ENCODE measurements at places on chromosomes 3 and 15.

GRCh38 chr3:100963041-100963440, 30.2 kb downstream of the ABI3BP start:
- DNase-seq = no peak

DNA sequence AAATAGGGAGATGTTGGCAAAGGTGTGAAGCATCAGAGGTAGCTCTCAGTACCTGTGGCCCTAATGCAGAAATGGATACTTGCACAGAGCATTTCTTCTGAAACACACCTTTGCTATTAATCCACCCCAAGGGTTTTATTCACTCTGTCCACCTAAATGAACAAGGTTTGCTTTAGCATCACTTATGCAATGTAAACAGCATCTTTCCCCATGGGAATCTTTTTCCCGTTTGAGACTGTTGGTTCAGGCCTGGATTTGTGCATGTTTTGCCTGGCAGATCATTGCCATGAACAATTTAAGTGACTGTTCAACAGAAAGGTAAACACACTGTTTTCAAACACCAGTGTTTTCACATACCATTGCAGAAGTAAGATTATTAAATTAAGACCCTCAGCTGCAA, 508.3 kb downstream of the SOX2 start:
- DNase-seq = no peak

- peak; percentile 60 for DNase-seq
Observed at GRCh38 chr3:44065311-44066094, 176.2 kb upstream of the TOPAZ1 start.

DNA sequence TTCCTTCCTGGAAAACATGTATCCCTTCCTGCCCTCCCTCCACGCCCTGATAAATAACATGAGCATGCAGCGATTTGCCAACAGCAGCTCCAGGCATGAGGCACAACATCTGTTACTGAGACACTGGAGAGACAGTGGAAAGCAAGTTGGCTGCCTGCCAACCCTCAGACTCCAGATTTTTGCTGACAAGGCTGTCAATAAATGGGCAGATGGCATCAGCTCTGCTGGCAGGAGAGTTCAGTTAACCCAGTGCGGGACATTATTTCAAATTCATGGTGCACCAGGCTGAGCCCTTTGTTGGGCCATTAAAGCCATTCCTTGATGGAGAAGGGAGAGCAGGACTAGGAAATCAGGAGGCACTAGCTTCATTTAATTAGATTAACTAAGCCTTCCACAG, 293.3 kb downstream of the MEX3B start:
- no peak for DNase-seq

DNA sequence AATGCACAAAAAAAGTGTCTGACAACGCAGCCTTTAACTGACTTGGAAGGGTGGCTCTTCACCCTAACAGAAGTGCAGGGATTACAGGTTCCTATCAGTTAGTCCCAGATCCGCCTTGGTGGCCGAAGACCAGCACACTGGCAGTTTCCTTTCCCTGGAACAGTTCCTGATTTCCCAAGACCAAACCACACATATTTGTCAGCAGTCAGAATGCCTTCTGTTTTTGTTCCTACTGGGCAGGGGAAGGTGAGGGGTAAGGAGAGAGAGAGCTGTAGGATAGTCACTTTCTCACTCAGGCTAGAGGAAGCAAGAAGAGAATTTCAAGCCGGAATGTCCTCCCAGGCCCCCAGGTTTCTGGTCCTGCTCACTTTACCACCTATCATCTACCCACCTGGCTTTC, 9.2 kb downstream of the CXCR6 start:
- DNase-seq = no peak

- DNase-seq = no peak
Observed at GRCh38 chr3:99741588-99741987, 76.1 kb upstream of the CMSS1 start.

GRCh38 chr15:38563723-38564519, 693 bp downstream of the RASGRP1 start:
- DNase-seq = peak; percentile 30

DNA sequence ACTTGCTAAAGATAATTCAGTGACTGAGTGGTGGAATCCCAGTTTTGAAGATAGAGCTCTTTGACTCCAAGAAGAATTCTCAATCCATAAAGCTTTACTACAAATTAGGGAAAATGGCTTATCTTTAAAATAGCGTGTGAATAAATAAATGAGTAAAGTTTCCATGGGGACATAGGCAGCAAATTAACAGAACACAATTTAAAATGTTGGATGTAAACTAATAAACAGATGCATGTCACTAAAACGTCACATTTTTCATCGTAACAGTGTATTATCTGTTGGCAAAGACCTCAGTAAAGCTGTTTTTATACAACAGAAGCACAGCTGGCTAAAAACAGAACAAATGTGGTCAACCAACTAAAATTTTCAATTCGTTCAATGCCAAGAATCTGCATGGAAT, 913.9 kb upstream of the CFAP20DC start:
- no peak for DNase-seq

- peak; percentile 52 for DNase-seq
Observed at GRCh38 chr3:161851941-161852566, 355.4 kb downstream of the OTOL1 start.

GRCh38 chr15:83066034-83066733, 868 bp downstream of the BTBD1 start:
- no peak for DNase-seq

- DNase-seq = no peak
Observed at GRCh38 chr15:59344311-59344710, 28.4 kb downstream of the MYO1E start.

GRCh38 chr15:23033979-23034378, 5.4 kb downstream of the TUBGCP5 start:
- DNase-seq = no peak

DNA sequence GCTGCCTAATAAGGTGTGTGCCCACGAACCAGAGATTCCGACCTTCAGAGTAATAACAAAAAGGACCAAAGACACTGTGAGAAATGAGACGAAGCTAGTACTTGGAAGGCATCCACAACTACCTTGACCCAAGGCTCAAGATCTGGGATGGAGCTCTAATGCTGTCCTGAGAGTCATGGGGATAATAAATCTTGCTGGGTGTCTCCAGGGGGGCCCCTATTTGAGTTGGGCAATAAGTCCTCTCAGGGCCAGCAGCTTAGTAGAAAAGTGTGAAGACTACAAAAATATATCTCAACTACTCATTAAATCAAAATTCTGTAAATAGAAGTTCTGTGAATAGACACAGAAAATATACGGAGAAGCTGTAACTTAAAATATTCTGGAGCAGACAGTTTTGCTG, 2.9 kb upstream of the NDN start:
- no peak for DNase-seq

DNA sequence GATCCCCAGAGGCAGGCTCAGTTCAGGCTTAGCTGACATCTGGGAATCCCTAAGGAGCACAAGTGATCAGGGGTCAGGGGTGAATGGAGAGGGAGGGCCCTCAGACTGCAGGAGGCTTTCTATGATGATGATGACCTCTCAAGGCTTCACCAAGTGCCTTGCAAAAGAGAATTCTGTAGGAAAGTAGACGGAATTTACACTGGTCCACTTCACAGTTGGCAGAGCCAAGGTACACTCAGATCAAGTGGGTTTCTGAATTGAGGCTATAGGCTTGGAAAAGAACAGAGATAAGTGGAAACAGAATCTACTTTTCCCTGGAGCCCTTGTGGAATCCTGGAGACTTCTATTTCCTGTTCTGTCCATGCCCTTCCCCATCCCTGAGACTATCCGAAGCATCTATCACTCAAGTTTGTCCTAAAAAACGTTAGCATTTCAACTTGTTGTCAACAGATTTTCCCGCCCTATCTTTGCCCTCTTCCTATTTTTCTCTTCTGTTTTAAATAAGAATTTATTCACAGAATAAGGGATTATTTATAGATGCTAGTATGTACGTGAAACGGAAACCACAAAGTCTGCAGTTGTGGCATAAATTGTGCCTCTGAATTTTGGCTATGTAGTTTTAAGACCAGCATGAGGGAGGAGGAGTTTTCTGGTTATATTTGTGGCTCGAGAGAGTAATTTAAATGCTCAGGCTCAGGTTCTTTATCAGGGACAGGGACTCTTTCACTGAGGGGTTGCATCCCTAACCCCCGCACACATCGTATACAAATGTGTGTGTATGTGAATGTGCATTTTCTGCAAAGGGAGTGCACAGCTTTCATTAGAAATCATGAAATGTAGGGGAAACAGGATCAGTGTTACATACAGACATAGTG, 12.8 kb downstream of the GCSAM start:
- no peak for DNase-seq

DNA sequence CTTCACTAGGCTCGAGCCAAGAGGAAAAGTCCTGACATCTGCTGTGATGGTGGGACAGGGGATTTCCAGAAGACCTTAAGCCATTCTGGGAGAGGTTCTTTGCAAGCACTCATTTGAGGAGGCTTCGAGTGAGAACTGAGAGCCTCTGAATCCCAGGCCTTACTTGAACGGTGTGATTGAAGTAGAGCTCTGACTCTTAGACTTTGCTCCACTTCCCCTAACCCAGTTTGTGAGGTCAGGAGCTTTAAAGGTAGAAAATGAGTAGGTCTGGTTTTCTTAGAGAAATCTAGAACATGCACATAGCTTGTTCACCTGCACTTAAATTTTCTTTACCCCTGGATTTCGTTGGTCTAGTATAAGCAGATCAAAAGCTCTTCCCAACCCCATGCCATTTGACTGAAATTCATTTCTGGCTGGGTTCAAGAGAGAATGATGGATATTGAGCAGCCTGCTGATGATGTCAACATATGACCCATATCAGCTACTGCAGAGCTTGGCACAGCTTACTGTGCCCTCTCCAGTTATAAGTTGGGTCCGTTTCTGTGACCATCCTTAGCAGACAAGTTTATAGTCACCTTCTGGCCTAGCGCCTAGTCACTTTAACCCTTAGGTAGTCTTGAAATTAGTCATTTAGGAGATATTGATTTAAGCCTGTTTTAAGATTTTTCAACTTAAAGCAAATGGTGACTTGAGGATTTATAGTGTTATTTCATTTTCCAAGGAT, 229.2 kb upstream of the CHRM5 start:
- DNase-seq = no peak

DNA sequence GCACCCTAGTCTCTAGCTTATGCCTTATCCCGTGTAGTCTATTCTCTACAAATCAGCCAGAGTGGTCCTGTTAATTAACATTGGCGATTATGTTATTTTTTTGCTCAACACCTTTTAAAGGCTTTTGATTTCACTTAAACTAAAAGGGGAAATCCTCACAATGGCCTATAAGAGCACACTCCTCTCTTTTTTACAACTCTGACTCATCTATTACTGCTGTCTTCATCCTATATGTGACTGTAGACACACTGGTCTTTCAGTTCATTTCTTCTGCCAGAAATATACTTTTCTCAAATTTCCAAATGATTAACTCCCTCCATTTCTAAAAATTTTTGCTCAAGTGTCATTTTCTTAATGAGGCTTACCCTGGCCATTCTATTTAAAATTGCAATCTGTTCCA, 143.4 kb downstream of the NSUN3 start:
- DNase-seq = no peak

DNA sequence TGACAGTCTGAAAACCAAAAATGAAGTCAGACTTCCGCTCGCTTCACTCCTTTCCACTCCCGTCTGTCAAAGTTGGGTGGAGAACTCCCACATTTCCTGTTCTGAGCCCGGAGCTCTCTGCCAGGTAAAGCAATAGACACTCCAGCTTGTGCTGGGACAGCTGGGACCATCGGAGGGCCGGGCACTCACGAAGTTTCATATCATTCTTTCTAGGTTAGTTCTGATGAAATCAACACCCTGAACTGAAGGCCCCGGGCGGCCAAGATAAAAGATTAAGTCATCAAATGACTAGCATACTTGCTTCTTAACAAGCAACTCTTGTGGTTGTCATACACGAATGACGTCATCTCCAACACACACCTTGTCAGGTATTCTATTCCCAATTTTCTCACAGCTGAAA, 42.1 kb downstream of the MAGI1 start:
- DNase-seq = no peak

DNA sequence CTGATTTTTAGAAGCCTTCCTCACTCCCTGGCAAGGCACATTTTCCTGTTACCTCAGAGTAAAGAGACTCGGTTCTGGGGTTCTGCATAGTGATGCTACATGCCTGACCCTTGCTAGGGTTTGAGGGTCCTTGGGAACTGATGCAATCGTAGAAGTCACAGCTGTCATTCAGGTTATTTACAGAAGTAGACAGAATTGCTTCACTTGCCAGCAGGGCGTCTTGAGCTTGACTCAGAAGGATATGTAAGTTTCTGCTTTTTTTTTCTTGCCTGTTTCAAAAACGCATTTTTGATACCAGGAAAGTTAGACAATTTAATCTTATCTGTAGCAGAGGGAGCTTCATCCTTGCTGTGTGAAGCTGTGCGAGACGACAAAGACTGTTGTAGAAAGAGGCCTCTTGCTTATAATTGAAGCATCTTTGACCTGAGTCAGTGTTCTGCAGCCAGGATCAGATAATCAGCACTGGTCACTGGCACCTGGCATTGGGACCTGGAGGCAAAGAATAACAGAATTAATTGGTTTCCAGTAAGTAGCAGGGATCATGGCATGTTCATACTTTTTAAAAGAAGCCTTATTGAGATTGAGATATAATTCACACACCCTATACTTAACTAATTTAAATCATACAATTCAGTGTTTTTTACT, 24.8 kb downstream of the CACNA1D start:
- DNase-seq = no peak

GRCh38 chr15:31151301-31152233, 50.0 kb upstream of the TRPM1 start:
- no peak for DNase-seq

GRCh38 chr3:144053121-144053520, 81.5 kb downstream of the DIPK2A start:
- peak; percentile 77 for DNase-seq

GRCh38 chr3:196321162-196321561, 3.1 kb upstream of the DYNLT2B start:
- DNase-seq = no peak

DNA sequence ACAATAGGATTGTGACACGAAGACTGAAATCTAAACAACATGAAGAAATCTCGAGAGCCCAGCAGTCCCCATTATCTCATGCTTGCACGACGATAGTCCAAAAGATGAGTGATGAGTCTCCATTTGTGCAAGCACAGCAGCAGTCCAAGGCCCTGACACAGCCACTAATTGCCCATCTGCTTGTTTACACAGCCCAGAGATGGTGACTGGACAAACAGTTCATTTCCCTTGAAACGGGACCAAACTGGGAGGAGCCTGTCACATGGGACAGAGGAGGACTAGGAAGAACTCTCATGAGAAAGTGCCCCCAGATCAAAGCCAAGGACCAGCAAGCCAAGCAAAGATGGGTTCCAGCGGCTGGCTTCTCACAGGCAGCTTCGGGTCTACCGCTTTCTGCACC, 121.0 kb downstream of the GREM1 start:
- peak; percentile 85 for DNase-seq

GRCh38 chr3:54008744-54009143, 113.6 kb upstream of the CACNA2D3 start:
- no peak for DNase-seq

DNA sequence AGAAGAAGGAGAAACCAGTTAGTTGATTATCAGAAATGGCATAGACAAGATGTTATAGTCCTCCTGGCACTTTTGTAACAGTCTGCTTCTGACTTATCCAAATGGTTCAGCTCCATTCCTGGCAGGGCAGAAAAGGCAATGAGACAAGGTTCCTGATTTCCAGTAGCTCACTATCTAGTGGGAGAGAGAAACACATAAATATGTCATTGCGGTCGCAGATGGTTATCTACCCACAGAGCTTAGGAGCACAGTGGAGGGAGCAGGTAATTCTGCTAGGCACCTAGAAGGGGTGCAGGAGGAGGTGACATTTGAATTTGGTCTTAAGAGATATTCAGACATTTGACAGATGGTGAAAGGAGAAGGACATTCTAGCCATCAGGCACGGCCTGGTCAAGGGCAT, 78.1 kb downstream of the TAMM41 start:
- no peak for DNase-seq

- DNase-seq = no peak
Observed at GRCh38 chr15:67267951-67268941, 13.7 kb downstream of the IQCH start.

All from A172 (cell line).